ENCODE measurements at places on chromosomes 1 and 21.
A peak's percentile ranks its signal among the peaks of the same experiment; 100 is the strongest.

DNA sequence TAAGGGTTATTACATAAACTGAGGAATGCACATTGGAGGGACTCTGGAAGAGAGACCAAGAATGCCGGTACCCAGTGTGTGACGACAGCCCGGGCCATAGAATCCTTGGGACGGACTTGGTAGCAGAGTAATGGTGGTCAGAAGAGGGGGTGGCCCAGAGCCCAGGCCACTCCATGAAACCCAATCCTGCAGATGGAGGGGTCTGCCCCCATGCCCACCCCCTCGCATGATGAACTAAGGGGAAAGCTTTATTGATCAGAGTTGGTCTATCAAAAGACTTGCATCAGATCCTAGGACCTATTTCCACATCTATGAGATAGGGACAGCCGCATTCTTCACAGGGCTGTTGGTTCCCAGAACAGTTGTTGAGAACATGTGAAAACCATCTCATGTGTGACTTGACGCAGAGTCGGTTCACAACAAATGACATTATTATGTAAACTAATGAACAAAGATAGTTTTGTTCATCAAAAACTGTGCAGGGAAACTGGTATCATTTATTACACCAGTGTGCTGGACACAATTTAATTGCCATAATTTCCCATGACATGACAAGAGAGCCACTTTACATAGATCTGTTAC, 21.5 kb upstream of the SDC3 start:
- DNase-seq = no peak

DNA sequence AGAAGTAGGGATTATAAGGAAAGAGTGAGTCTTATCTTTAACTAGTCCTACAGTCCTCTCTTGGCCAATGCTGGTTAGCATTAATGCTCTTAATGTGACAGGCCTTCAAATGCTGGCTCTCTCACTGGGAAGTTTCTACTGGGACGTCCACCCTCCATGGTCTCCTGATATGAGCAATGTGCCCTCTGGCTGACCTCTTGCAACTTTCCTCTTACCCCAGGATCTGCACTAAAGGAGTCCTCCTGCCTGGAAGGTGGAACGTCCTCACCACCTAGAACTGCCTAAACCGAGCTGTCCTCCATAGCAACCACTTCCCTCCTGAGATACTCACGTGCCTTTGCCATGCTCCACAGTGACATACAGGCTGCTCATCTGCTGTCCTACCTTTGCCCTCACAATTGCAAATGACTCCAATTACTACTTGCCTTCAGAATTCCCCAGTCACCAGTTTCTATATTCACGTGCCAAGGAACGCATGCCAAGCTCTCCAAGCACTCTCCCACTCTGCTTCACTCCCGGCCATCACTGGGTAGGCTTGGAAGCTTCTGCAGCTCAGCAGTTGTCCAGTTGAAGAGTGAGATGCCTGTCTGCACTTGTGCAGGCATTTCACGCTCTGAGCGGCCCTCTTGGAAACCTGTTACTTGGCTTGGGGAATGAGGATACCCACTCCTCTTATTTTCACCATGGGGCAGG, 404.7 kb downstream of the RRAGC start:
- DNase-seq = no peak

DNA sequence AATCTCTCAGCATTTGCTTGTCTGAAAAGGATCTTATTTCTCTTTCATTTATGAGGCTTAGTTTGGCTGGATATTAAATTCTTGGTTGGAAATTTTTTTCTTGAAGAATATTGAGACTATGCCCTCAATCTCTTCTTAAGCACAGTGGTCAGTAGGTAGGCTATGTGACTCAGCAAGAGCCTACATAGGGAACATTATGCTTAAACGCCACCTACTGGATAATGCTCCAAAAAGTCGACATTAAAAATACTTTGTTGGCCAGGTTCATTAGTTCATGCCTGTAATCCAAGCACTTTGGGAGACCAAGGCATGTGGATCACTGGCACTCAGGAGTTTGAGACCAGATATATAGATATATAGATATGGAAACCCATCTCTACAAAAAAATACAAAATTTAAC, 678.0 kb upstream of the USP24 start:
- DNase-seq = no peak

- peak; percentile 79 for DNase-seq
These were observed 1.5 kb downstream of the AJAP1 start for GRCh38 chr1:4655674-4656532.

DNA sequence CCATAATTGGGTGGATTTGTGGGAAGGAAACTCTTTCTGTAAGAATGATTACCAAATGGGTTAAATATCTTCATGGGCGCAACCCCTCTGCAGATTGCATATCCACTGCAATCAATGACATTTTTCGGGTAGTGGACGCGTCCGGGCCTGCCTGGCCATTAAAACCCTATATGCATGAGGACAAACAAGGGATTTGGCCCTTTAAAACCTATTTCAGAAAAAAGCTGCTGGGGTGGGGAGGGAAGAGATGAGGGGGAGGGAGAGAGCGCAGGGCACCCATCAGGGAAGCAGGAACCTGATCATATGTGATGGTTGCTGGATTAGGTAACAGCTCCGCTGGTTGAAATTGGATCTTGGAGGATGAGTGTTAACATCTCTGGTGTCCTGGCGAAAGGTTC, 228.8 kb downstream of the PBX1 start:
- no peak for DNase-seq

DNA sequence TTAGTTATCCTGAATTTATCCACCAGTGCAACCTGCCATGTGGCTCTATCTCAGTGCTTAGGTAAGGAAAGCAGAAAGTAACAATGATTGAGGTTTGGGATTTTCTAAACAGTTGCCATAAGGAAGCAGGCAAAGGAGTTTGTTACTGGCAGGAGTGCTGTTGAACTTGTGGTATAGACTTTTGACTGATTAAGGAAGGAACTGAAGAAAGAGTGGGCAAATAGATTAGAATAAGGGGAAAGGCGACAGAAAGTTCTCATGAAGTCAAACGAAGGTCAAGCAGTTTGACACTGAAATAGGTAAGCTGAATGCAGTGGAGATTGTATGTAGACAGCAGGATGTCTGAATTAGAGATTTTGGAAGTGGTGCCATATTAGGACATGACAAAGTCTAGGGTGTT, 24.2 kb upstream of the CR2 start:
- DNase-seq = no peak

DNA sequence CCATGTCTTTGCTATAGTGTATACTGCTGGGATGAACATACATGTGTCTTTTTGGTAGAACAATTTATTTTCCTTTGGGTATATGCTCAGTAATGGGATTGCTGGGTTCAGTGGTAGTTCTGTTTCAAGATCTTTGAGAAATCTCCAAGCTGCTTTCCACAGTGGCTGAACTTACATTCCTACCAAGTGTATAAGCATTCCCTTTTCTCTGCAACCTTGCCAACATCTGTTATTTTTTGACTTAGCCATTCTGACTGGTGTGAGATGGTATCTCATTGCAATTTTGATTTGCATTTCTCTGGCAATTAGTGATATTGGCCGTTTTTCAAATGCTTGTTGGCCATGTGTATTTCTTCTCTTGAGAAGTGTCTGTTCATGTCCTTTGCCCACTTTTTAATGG, 37.5 kb upstream of the ANGPTL1 start:
- no peak for DNase-seq

DNA sequence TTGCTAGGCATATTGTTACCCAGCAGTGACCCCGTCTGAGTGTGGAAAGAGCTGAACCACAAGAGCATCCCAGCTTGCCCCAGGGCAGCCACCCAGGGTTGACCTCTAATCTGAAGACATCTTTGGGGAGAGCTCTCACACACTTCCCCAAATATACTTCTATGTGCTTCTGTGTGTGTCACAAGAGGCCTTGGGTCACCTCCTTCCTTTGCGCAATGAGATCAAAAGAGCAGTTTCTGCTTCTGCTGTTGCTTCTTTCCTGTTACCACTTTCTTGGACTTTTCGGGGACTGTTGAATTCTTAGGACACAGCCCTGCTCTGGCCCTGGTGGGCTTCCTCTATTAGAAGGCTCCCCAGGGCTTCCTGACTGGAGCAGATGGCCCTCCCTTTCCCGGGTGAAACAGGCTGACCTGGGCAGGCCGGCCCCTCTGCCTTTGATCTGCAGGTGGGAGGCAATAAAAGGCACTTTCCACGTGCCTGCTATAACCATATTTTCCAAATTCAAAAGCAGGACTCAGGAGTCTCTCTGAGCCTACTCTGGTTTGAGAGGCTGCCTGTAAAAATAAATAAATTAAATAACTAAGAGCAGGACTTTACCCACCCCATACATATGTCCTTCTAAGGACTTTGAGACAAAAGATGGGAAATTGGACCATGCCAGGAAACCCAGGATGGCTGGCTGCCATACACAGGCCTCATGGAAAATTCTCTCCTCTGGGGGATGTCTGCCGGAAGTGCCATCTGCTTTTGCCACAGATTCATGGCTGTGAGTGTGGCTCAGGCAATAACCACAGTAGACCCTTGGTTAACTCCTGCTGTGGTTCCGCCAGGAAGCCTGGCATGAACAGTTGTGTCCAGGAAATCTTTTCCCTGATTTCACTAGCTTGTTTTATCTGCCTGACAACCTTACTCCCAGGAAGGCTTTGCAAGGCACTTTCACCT, 28.3 kb upstream of the RCSD1 start:
- peak; percentile 64 for DNase-seq

DNA sequence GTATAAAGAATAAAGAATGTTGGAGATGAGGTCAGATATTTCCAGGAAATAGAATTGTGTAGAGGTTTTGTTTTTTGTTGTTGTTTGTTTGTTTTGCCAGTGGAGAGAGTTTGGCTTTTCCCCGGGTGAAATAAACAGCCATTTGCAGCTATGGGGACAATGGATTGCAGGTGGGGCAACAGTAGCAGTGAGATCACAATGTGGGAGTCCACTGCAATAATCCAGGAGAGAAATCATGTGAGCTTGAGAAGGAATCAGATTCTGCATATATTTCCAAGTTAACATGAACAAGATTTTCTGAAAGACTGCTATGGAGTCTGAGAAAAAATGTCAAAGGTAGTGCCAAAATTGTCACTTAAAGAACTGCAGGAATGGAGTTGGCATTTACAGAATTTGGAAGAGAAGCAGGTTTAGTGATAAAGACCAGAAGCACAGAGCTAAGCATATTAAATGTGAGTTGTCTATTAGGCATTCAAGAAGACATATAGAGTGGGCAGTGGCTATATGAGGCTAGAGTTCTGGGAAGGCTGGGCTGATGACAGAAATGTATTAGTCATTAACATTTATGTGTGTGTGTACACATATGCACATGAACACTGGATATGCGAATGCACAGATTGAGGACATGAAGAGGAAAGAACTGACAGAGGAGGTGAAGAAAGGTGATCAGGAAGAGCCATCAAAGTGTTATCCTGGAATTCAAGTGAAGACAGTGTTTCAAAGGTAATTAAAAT, 729.6 kb upstream of the PTBP2 start:
- DNase-seq = no peak

- DNase-seq = no peak
These were observed 234.2 kb upstream of the FGGY start for GRCh38 chr1:59062743-59063142.

DNA sequence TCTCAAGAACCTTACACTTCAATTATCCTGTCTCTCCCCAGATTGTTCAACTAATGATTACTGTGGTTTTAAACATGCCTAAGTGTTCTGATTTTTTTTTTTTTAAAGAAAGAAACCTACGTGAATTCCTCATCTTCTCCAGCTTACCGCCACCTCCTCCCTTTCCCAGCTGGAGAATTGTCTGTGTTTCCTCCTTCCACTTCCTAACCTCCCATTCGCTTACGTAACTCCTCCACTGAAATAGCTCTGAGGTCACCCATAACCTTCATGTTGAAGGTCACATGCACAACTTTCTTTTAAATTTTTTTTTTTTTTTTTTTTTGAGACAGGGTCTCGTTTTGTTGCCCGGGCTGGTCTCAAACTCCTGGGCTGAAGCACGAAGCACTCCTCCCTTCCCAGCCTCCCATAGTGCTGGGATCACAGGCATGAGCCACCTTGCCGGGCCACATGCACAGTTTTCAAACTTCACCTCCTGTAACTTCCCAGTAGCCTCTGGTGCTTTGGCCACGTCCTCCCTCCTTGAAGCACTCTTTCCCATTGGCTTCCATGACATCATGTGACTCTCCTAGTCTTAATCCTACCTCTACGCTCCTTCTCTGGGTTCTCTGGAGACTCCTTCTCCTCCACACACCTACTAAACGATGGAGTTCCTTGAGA, 9.8 kb upstream of the CAPZB start:
- no peak for DNase-seq

GRCh38 chr21:32020564-32020963, 147.7 kb downstream of the HUNK start:
- no peak for DNase-seq

DNA sequence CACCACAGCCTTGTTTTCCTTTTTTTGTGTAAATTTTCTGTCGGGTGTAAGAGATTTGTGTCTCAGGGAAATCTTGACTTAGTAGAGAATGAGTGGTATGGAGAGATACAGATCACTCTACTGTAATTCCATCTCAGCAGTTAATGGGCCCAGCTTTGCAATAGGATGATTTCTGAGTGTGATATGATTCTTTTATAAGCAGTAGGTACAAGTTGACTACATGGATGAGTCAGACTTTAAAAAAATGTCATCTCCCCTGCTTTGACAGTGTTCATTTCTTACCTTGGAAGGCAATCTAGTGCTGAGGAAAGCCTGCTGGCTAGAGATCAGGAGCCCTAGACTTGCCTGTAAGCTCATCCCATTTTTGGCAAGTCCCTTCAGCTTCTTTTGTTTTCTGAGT, 261.9 kb downstream of the RYR2 start:
- DNase-seq = no peak

- DNase-seq = peak; percentile 40
These were observed 11.6 kb downstream of the TTLL10 start for GRCh38 chr1:1185101-1185765.

GRCh38 chr21:40130476-40130875, 263.2 kb downstream of the PCP4 start:
- no peak for DNase-seq

GRCh38 chr1:1687846-1688245, 4.7 kb downstream of the SLC35E2B start:
- no peak for DNase-seq

GRCh38 chr21:44049182-44049581, 37.1 kb downstream of the TRAPPC10 start:
- DNase-seq = no peak

- DNase-seq = no peak
These were observed 21.0 kb upstream of the CBR3 start for GRCh38 chr21:36113647-36114428.

DNA sequence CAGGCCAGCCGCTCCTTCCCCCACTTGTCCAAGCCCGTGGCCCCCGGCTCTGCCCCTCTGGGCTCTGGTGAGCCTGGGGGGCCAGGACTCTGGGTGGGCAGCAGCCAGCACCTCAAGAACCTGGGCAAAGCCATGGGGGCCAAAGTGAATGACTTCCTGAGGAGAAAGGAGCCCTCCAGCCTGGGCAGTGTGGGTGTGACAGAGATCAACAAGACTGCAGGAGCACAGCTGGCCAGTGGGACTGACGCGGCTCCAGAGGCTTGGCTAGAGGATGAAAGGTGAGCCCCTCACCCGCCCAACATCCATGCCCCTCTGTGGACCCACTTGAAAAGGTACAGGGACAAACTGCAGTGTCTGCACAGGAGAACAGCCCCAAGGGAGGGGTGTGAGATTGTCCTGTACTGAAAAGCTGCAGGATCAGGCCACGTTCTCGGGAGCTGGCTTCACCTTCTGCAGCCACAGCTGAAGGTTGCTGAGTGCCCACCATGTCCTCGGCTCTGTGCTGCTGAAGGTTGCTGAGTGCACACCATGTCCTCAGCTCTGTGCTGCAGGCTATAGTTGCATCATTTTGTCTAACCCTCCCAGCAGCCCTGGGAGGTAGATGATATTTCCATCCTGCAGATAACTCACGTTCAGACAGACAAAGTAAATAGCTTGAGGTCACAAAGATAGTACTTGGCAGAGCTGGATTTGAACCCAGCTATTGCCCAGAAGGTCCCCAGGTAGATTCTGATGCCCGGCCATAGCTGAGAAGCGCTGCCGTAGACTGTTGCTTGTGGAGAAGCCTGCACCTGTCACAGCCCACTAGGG, 618 bp downstream of the C1orf226 start:
- no peak for DNase-seq
